ENCODE measurements at places on chromosomes 1 and 21.

DNA sequence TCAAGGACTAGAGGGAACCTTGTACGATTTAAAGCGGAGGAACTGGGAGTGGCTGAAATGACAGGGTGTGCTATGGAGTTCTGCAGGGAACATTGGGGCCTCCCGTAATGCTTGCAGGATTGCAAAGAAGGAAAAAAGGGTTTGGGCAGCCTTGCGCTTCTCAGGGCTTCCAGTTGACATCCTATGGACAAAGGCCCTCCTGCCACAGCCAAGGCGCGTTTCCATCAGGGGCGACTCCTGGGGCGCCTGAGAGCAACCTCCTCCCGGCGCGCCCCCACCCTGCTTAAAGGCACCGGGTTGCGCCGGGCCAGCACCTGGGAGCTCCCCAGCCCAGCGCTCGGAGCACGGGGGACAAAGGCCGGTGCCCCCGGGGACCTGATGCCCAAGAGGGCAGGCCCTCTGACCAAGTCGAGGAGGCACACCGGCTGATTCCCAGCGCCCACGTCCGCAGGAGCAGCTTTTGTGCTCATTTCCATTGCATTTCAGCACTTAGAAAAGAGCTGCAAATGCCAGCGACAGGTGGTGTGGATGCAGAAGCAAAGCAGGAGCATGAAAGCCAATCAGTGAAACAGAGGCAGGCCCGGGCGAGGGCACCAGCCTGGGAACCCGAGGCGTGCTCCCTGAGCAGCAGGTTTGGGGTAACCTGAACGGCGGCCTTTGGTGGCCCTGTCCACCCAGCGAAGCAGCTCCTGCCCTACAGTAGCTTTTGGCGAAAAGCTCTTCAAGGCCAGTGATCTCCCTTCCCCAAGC is 17.6 kb upstream of the RNF187 start:
- DNase-seq, result no peak

DNA sequence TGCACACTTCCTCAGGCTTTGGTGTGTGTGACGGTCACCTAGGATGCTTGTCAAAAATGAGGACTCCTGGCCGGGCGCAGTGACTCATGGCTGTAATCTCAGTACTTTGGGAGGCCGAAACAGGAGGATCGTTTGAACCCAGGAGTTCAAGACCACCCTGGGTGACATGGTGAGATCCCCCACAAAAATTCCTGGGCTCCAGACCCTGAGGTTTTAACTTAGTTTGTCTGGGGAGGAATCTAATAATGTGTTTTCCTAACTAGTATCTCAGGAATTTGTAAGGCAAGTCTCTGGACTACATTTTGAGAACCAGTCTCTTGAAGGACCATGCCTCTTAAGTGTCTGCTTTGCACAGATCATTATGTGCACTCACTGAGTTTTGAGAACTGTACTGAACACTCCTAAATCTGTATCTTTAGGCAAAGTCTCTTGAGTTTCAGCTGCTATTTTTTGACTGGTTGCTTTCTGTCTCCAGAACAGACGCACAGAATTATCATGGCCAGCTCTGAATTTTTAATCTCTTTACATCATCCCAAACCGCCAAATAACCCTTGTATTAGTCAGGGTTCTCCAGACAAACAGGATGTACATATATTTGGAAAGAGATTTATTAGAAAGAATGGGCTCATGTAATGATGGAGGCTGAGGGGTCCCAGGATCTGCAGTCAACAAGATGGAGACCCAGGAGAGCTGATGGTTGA is 45.5 kb upstream of the VANGL1 start:
- DNase-seq, result no peak

- no peak for DNase-seq
Observed at GRCh38 chr1:7721940-7722669, 49.0 kb upstream of the VAMP3 start.

GRCh38 chr1:108830119-108831008 is 26.5 kb downstream of the AKNAD1 start:
- DNase-seq, result no peak

GRCh38 chr1:86616871-86617270 is 70.0 kb downstream of the CLCA4 start:
- DNase-seq, result no peak

DNA sequence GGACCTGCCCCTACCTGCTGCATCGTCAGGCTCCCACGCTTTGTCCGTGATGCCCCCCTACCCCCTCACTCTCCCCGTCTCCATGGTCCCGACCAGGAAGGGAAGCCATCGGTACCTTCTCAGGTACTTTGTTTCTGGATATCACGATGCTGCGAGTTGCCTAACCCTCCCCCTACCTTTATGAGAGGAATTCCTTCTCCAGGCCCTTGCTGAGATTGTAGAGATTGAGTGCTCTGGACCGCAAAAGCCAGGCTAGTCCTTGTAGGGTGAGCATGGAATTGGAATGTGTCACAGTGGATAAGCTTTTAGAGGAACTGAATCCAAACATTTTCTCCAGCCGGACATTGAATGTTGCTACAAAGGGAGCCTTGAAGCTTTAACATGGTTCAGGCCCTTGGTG is 8.9 kb downstream of the SPATA46 start:
- no peak for DNase-seq

- DNase-seq, result no peak
Observed at GRCh38 chr1:51444096-51444495, 75.0 kb downstream of the EPS15 start.

DNA sequence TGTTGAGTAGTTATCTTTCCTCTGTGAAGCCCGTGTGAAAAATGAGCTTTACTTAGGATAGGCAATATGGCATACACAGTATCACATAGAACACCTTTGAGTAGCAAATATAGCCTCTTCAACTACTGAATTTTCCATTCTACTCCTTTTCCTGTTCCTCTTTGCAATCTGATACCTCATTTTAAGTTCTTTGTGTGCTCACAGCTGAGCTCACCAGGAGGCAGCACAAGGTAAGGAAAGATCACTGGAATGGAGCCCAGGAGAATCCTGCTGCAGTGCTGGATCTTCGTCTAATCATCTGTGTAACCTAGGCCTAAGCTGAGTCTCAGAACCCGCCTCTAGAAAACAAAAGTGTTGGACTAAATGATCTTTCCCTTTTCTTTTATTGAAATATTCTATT is 171.0 kb downstream of the LRRC40 start:
- DNase-seq, result no peak

All from activated CD4-positive, CD25-positive, alpha-beta regulatory T cell (primary cell).